ENCODE measurements at places on chromosomes 2 and 18.

GRCh38 chr18:75375341-75375740 lies 52.2 kb downstream of the SMIM21 start:
- DNase-seq: no peak

- no peak for DNase-seq
Observed at GRCh38 chr2:216739035-216739434, 43.7 kb upstream of the IGFBP5 start.

- no peak for DNase-seq
Observed at GRCh38 chr18:53551868-53552426, 672.5 kb downstream of the MBD2 start.

DNA sequence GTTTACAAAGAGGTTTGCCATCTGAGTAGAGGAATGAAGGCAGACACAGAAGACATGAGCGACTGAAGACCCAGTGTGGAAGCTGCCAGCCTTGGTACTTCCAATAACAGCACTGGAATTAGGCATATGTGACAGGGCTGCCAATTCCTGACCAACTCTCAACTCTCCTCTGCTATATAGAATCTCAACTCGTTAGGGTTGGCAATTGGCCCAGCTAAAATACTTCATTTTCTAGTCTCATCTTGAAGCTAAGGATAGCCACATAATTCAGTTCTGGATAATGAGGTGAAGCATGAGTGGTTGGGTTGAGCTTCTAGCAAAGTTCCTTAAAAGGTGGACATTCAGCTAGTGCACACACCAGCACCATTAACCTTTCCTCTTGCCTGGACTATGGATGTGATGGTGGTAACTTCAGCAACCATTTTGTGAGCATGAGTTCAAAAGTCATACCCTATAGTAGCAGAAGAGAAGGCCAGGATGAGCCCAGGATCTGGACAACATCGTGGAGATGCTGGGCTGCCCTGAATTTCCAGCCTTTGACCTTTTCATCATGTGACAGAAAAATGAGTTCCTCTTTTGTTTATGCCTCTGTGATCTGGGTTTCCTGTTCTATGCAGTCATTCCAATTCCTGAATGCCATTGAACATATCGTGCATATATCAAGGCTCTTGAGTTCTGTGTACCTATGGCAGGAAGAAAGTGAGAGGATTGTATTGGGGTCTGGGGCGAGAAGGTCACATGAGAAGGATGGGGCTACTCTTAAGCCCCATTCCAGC lies 68.1 kb upstream of the HAAO start:
- DNase-seq: no peak

DNA sequence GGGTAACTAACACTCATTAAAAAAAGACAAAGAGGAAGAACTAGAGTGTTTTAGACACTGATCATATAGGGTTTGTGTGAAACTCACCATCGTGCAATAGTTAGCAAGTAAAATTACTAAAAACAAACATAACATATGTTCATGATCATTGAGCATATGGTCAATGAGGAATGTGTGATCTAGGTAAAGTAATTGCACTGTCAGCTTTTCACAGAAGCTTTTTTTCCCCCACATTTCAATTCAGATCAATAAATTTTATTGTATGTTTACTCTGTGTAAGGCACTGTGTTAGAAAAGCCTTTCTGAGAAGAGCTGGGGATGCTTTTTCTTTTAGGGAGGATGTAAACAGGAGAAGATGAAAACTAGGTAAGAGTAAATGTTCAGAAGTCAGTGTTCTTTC lies 348.2 kb downstream of the LRP1B start:
- DNase-seq: no peak

DNA sequence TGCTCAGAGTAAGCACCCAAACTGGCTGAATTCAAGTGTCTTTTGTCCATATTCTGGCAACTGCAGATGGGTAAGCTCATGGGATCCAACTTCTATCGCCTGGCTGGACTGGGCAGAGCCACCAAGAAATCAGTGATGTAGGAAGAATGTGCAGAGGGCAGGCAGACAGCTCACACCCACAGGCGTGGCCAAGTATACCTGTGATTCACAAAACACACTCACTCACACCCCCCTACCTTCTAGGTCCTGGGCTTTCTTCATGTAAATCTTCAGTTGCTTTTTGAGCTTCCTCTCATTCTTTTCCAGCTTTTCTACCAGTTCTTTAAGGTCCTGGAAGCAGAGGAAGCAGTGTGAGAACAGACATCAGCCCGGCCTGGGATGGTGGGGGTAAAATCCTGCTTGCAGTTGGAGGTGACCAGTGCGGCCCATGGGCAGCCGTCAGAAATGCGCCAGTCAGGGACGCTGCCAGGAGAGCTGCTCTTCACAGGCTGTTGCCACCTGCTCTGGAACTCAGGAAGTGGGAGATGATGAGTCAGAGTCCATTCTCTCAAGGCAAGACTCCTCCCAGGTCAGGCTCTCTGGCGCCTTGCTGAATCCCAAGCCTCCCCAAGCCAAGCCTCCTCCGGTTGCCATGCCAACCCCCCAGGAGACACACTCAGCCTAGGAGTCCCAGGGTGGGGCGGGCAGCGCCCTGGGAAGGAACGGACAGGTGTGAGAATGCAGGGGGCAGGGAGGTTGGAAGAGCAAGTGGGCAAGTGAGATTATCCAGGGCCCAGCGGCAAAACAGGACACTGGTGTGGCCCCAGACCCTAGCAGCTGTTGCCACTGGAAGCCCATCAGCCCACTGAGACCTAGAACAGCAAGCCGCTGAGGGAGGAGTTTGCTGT lies 36.2 kb upstream of the ACAA2 start:
- DNase-seq: peak; percentile 95

DNA sequence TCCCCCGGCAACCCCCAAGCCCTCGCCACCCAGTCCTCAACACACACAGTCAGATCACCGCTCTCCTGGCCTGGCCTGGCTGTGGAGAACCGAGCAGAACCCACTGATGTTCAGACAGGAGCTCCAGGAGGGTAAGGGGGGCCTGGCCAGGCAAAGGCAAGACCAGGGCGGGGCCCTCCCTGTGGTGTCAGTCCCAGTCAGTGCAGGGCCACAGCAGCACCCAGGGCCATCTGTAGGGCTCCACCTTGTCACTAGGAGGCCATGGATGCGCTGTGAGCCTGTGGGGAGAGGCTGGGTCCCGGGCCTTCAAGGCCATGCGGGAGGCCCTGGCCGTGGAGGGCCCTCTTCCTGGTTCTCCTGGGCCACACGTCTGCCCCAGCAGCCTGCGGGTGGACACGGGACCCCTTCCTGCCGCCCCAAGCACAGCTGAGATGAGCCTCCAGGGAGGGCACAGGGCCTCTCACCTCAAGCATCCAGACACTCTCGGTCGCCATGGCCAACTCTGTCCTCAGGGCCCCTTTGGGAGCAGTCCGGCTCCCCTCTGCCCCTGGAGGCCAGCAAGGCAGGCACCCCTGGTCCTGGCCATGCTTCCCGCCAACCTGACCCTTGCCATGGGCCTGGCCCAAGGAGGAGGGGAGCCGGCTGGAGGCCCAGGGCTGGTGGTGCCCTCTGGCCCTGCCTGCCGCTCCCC lies 2.0 kb downstream of the ANO7 start:
- DNase-seq: no peak

DNA sequence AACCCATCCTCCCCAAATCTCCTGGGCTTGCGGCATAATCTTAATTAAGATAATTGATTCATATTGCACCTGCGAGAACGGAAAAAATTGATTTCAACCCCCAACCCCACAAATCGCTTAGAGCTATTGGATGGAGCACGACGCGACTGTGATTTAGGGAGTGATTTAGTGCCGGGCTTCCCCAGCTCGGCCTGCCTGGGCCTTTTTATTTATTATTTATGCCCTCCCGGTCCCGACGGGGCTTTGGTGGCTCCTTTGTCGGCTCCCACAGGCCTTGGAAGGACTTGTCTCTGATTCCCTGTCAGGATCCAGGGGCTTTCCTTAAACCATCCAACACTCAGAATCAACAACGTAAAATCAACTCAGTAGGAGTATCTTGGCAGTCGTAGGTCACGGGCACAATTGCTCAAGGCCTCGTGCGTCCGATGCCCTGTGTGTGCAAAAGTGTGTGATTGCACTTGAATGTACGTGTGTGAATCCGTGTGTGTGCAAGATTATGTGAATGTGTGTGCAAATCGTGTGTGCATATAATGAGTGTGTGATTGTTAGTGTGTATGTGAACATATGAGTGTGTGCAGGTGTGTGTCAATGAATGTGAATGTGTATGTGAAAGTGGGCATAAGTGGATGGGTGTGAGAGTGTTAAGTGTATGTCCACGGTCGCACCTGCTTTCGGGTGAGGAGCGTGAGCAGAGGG lies 4.3 kb upstream of the NEUROD1 start:
- DNase-seq: no peak

DNA sequence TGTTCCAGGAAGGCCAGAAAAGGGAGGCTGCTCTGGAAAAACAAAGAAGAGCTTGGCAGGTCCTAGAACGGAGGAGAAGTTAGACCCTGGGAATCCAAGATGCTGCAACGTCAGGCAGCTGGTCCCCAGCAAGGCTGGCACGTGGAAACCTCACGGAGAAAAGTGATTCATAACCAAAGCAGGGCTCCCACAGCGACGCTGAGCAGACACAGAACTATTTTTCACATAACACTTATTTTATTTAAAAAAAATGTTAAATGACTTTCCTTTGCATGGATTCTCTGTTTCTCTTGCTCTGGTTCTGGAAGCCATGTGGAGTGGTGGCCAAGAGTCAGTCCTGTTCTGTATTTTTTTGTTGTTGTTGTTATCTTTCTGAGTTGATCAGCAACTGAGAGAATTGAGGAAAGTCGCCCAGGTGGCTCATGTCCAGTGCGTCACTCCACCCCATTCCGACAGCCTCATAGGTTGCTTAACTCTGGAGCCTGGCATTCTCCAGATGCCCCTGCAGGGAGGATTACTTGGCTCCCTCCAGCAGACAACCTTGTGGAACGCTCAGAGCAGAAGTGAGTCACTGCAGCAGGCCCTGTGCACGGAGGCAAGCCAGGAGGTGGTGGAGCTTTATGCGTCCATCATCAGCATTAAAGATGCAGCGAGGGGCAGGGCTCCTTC lies 229.9 kb upstream of the HDAC4 start:
- peak; percentile 75 for DNase-seq

DNA sequence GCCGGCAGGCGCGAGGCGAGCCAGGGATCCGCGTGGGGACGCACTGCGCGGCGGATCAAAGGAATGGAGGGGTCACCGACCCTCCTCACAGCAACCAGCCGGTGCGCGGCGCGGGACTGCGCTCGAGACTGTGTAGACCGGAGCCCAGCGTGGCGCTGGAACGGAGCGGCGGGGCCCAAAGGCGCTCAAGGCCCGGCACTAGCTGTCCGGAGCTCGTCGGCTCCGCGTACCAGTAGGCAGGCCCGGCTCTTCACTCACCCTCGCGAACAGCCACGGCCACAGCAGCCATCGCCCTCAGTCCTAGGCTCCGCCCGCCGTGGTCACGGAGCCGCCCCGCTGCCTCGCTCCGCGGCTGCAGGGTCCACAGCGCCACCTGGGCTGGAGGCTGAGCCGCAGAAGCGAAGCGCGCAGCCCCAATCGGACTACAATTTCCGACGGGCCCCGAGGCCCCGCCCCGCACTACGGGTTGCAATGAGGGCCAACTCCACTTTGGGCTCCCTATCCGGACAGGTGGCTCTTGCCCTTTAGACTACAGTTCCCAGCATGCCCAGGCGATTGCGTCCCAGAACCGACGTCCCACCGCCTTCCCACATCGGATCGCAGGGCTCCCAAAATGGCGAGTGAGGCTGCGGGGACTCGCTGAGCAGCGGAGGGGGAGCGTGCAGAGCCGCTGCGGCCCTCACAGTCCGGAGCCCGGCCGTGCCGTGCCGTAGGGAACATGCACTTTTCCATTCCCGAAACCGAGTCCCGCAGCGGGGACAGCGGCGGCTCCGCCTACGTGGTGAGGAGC lies at the start of the genes EIF2B4 and SNX17:
EIF2B4 (minus strand) TSS at position 313 of the 790 bp plus-strand sequence; CDS start at position 289, 24 bp downstream.
SNX17 (plus strand) TSS at position 591 of the 790 bp plus-strand sequence; CDS start at position 719, 128 bp downstream.
- DNase-seq: peak; percentile 94

GRCh38 chr18:48799724-48800315 lies 150.9 kb downstream of the SMAD7 start:
- DNase-seq: no peak

DNA sequence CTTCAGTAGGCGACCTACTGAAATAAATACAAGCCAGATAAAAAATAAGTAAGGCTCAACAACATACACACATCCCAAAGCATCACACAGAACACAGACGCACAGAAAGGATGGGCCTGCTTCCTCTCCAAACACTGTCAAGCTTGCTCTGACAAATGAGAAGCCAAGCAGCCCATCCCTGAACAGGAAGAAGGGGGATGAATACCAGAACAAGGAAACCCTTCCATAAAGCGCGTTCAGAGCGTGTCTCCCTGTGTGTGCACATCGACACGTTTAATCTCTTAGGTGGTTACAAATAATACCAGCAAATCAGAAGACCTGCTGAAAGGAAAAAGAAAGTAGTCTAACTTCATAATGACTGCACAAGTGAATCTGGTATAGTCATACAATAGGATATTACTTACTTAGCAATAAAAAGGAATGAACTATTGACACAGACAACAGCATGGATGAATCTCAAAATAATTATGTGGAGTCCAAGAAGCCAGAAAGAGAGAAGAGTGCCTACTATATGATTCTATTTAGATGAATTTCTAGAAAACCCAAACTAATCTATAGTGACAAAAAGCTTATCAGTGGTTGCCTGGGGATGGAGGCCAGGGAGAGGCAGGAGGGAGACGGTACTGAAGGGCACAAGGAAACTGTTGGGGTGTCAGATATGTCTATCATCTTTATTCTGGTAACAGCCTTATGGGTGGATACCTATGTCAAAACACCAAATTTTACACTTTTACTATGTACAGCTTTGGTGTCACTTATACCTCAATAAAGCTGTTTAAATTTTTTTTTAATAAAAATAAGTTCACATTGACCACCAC lies 26.8 kb downstream of the MBOAT2 start:
- no peak for DNase-seq

- no peak for DNase-seq
Observed at GRCh38 chr18:36974686-36975085, 145.8 kb downstream of the KIAA1328 start.

DNA sequence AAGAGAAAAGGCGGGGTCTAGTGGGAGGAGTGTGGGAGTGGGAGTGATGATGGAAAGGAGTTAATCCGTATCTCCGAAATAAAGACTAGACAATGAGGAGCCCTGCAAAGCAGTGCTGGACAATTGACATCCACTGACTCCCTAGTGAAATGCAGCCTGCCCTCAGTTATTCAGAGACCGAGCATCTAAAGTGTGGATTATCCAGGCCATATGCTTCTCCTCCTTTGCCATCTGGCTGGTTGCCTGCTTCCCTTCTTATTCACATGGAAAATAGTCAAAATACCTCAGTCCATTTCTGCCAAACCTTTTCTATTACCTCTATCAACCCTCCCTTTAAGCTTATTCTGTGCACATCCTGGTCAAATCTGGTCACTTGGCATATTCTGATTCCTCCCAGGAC lies 288.8 kb upstream of the SIX3 start:
- no peak for DNase-seq

All from RWPE1 (cell line).